ENCODE measurements at places on chromosomes 3 and 15.

DNA sequence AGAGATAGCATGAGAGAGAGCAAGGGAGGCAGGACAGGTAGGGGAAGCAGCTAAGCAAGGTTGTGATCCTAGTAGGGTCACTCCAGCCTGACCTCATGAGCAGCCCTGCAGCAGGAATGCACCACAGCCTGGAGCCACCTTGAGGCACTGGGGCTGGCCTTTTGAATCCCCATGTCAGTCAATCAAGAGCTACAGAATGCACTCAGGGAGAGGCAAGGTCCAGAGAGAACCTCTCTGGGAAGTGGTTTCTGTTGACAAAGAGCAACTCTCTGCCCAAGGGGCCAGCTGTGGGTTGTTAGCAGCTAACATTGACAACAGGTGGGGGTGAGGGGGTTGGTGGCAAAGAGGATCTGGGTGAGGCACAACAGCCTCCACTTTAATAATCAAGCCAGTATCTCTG lies 54.6 kb downstream of the TRANK1 start:
- DNase-seq = no peak

DNA sequence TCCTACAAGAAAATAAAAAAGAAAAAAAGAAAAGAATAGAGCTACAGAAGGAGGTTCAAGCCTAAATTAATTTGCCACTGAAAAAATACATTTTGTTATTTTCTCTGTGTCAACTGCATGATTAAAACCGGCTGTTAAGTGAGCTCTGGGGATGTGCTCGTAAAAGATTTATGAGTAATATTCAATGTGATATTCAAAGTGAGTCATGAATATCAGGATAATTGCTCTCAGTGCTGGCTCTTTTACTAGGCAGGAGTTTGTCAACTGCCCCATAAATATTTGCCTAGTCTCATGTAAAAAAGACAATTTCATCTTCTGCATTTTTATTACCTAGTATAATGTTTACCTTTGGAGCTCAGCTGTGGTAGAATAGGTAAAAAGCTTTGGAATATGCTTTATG lies 78.9 kb downstream of the CDIN1 start:
- no peak for DNase-seq

DNA sequence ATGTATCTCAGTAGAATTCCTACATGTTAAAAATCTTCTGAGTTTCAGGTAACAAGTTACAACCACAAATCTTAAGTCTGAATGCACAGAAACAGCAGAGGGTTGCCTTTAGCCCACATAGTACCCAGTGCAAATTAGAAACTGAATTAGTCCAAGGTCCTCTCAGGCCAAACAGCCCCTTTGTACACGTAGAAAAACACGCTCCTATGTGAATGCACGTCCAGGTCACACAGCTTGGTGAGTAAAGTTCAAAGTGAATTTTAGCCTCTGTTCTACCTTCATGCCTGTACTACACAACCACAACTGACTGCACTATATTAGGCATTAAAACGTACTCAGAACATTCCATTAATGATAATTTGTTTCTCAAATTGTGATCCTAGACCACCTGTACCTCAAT lies 46.3 kb downstream of the GYG1 start:
- DNase-seq = no peak

DNA sequence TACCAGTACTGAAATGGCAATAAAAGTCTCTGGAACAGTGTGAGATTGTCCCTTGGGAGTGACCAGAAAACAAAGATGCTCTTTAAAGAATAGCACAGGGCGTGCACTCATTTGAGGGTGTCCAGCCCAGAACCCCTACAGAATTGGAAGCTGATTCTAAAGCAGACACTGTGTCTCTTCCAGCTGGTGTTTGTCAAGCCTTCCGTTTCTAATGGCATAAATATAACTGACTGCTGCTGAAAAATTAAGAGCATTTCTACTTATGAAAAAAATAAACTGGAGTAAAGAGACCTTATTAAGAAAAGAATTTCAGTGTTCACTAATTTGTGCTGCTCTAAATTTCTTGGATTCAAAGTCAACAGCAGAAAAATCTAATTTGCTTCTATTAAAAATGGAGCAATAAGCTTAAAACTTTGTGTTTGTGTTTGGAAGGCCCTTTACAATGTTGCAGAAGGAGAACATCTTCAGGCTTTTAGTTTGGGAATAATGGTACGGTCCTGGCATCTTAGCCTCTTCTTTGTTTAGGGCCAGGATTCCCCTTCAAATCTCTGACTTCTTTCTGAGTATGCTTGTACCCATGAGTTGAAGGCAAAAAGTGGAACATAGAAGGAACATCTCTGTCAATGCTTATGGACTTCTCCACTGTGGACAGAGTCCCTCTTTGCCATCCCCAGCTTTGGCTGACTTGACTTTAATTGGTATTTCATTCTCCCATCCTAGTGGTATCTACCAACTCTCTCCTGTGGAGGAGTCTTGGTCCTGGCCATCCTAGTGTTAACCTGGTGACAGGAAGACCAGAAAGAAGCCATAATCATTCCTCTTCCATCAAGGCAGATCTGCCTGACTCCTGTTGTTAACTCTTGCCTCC lies 65.9 kb downstream of the THSD4 start:
- no peak for DNase-seq

- DNase-seq = peak; percentile 19
These were observed 244.2 kb upstream of the SATB1 start for GRCh38 chr3:18669374-18669773.

DNA sequence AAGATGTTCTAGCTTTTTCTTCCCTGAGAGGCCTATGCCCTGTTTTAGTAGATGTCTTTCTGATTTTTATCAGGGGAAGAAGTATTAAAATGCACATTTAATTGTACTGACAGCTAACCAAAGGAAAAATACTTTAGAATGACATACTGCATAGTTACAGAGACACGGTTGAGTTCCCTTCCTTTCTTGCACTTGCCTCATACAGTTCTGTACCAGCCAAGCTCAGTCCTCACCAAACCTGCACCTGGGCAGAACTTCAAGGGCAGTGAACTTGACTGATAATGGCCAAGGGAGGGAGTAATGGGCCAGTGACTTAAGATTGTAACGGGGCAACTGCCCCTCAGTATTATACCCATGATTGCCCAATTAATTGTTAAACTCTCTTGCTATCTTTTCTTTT lies 34.1 kb upstream of the RASGRP1 start:
- DNase-seq = no peak

GRCh38 chr15:90022905-90023700 lies 22.0 kb downstream of the ZNF710 start:
- no peak for DNase-seq

- no peak for DNase-seq
These were observed 88.7 kb downstream of the GABRG3 start for GRCh38 chr15:27059610-27060202.

- no peak for DNase-seq
These were observed 1.9 kb downstream of the XIRP1 start for GRCh38 chr3:39190281-39191025.

- no peak for DNase-seq
These were observed 23.0 kb upstream of the CAPN7 start for GRCh38 chr3:15183011-15183410.

All from CD4-positive, alpha-beta T cell treated with Interleukin-2 at 100 ng/mL for 4 hours (primary cell).